ENCODE measurements at places on chromosomes 12 and 14.

- no peak for DNase-seq
Measured at GRCh38 chr12:11446372-11446771, 51.0 kb upstream of the PRB2 start.

DNA sequence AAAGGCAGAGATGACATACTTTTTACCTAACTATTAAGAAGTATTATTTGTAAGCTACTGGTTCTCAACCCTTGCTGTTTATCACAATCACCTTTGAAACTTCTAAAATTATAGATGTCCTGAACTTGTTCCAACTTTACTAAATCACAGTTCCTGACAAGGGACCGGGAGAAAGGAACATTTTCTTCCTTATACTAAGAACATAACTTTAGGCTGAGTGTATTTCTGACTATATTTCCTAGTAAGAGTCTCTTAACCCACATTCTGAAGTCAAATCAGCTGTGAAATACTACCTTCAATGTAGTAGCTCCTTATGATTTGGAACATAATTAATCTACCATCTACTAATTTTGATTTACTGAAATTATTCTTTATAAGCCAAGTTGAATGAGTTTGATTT is 80.2 kb downstream of the BAZ1A start:
- DNase-seq, result no peak

DNA sequence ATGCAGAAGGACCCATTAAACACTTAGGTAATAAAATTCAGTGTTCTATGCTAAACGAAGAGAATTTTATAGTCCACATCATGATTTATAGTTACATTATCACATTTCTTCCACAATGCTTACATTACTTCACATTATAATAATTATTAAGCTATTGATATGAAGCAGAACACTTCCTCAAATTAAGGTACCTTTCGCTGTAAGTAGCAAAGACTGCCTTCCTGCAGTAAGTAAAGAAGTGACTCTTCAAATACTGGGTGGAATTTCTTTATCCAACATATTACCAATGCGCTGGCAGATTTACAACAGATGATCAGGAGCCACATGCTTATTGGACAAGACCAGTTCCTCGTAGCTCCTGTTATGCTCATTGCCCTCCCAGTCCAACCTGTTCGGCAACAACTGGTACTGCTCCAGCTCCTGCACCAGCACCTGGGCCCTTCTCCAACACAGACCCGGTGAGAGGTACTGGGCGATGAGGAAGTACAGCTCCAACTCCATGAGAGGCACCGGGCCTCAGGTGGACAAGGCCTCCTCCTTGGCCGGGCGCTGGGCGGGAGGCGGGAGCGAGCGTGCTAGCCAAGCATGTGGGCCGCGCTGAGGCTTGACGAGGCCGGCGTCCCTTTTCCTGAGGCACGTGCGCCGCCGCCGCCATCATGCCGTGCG is 210.7 kb upstream of the ATP2B1 start:
- no peak for DNase-seq

GRCh38 chr12:64461634-64462414 is 9.9 kb downstream of the TBK1 start:
- no peak for DNase-seq

GRCh38 chr12:113211160-113211559 is 10.1 kb upstream of the TPCN1 start:
- no peak for DNase-seq

DNA sequence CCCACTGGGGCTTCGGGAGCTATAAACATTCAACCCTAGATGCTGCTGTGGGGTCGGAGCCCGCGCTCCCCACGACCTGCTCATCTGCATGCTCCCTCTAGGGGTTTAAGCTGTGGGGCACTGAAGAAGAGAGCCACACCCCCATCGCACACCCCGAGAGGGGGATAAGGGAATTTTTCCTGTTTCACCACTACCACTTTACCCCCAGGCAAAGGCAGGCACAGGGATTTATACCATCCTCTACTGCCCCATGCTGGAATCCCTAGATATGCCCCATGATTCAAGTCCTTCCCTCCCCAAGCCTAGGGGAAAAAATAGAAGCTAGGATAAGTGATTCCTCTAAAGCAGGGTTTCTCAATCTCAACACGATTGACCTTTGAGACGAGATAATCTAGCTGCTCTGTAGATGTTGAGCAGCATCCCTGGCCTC is 59.9 kb upstream of the CCDC60 start:
- DNase-seq, result no peak

GRCh38 chr14:77088645-77089044 is 9.4 kb upstream of the CIPC start:
- no peak for DNase-seq

DNA sequence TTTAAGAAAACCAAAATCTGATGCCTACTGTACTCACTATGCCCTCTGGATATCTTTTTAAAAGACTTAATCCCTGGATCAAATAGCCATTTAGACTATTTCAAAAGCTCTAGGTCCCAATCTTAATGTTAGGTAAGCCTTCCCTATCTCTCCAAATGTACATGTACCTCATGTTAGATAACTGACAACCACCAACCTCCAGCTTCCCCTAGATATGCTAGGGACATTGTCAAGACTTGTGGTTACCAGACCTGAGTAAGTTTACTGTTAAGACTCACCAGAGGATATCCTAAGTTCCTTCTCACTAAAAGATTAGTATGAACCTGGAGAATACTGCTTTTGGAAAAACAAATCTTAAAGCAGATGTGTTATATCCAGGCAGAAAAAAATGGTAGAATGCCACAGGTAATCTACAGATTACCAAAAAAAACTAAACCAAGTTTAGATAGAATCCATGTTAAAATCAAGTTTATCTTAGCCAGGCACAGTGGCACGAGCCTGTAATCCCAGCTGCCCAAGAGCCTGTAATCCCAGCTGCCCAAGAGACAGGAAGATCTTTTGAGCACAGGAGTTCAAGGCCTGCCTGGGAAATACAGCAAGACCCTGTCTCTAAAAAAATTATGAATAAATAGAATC is 9.7 kb downstream of the NAP1L1 start:
- DNase-seq, result no peak

DNA sequence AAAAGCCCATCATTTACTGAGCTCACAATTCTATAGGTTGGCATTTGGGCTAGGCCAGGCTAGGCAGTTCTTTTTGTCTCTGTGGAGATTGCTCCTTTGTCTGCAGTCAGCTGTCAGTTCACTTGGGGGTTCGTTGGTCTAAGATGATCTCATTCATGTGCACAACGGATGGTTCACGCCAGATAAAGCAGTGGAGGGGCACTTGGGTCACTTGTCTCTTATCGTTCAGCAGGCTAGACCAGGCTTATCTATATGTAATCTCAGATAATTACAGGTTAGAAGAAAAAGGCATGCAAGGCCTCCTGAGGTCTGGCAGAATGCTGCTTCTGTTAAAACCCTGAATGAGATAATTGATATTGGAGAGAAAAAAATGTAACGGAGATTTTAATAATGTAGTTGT is 119.0 kb upstream of the ATP2B1 start:
- no peak for DNase-seq

GRCh38 chr14:24463017-24463883 is 20.7 kb upstream of the SDR39U1 start:
- DNase-seq, result no peak

DNA sequence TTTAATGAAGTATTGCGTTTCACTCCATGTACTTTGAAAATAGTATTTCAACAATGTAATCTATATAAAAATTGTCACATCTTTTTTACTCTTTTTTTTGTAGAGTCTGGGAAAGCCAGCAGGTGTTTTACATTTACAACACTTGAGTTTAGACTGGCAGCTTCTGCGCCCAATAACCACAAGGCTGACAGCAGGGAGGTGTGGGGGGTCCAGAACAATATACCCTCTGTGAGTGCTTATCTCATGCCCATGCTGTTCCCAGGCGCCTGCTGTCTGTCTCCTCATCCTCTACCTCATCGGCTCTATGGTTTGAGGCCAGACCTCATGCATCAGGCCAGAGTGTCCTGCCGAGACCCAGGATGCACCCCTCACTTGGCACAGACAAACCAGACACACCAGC is 24.9 kb downstream of the FBRSL1 start:
- no peak for DNase-seq

- no peak for DNase-seq
Measured at GRCh38 chr14:65164068-65164824, 61.9 kb upstream of the MAX start.

- DNase-seq, result no peak
Measured at GRCh38 chr12:120169946-120170345, 24.6 kb downstream of the GCN1 start.

DNA sequence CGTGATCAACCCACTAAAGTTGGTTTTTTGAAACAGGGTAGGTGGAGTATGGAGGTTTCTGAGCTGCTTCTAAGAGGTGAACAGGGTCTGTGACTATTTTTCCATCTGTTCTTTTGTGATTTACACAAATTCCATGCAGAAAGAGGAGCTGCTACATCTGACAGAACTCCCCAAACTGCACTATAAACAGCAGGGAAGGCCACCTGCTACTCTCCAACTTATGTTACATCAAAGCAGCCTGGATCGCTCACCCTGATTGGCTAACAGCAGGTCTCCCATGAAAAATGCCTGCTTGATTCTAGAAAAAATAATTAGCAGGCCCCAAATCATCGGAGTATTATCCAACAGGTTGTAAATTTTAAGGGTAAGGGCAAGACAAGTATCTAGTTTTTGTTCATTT is 282.9 kb upstream of the FLRT2 start:
- DNase-seq, result no peak

GRCh38 chr12:18546399-18546798 is 191.4 kb downstream of the PLCZ1 start:
- no peak for DNase-seq

GRCh38 chr12:104533134-104533533 is 76.4 kb downstream of the CHST11 start:
- DNase-seq, result no peak

DNA sequence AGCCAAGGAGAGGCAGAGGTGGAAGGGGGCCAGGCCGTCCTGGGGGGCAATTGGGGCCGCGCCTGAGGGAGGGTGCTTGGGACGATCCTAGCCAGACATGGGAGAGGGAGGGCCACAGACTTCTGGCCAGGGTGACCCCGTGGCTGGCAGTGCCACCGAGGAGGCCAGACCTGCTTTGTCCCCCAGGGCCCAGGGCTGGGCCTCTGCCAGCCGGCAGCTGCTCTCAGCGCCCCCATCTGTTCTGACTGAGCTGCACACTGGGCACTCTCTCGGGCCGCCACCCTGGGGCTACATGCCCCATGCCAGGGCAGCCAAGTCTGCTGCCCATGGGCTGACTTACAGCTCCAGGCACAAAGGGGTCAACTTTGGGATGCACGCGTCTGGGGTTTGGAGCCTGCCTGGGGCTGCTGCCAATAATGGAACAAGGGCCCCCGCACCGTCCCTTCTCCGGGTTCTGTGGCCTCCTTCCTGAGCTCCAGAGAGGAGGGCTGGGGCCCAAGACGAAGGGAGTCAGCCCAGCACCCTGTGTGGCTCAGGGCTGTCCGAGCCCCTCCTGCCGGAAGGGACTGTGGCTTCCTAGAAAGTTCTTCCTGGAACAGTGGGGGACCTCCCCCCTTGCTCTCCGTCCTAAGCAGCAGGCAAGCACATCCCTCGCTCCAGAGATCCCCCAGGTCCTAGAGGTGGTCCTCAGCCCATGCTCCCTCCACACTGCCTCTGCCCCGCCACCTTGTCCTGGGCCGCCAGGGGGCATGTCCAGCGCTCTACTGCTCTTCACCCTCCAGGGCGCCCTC is 1.1 kb downstream of the ADSS1 start:
- DNase-seq, result no peak

- DNase-seq, result no peak
Measured at GRCh38 chr12:7748852-7749251, 1.7 kb upstream of the CLEC4C start.

DNA sequence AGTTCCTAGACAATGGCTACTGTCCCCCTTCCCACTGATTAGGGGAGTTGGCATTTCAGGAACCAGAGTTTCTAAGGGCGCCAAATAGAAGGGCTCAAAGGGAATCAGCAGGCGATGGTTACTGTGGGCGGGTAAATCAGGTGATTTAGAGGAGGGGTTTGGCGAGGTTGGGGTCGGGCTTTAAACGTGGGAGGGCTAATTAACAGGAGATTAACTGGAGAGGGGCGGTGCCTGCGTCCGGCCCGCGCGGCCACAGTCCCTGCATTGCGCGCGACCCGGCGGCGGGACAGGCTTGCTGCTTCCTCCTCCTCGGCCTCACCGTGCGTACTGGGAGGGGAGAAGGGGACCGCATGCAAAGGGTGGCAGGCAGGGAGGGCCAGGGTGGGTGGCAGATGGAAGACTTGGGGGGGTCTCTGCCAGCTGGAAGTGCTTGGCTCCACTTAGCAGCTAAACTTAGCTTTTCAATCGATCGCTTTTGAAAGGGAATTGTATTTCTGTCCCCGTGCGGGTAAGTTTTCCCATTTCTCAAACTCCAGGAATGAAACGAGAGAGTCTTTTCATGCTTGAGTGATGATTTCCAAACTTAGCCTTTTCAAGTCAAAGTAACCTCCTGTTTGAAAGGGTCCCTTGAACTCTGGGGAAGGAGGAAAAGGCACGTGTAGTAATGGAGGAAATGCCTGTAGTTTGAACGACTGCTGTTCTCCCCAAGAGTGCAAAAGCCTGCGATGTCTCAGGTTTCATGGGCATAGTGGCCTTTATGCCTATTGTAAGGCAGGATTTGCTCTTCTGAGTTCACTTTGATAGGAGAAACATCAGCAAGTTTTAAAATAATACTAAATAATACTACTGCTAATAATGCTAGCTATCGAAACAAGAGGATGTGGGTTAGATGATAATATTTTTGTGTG is at the start of gene MGST1:
TSS of gene MGST1 (plus strand) at position 255 of the 908 bp plus-strand sequence. CDS start 6,608 bp downstream, outside the sequence.
- DNase-seq, result no peak

DNA sequence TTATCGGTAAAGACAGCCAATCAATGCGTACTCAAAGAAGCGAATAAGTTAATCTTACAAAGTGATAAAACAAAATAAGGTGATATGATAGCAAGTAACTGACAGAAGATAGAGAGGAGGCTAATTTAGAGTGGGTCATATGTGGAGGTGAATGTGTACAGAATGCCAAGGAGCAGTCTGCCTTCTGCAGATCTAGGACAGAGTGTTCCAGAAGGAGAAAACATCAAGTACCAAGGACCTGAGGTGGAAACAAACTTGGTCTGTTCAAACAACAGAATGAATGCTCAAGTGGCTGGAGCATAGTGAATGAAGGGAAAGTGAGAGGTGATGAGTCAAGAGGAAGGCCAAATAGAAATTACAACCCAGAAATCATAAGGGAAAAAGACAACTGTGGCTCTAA is 170.3 kb upstream of the BMP4 start:
- DNase-seq, result no peak

DNA sequence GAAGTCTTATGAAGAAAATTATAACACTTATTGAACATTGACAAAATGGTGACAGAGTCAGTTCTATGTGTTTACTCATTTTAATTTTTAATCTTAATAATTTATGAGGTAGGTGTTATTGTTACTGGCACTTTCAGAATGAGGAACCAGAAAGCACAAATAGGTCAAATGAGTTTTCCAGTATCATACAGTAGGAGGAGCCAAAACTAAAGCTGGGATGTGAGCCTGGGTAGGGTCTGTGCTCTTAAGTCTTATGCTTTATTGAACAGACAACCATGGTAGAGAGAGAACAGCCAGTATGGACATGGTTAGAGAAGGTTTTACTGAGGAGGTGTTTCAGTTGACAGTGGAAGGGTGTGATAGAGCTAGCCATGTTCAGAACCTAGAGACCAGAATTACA is 775.7 kb downstream of the TMTC2 start:
- DNase-seq, result no peak

Measured in activated CD4-positive, alpha-beta T cell treated with anti-CD3 and anti-CD28 coated beads for 1 hour (primary cell).